CD8-positive, alpha-beta T cell (primary cell): ENCODE measurements at places on chromosomes 7 and 10.

GRCh38 chr7:113040849-113041248 is 45.8 kb downstream of the GPR85 start:
- no peak for DNase-seq

- DNase-seq: no peak
These were observed 900.1 kb downstream of the TYW1 start for GRCh38 chr7:67896721-67897120.

GRCh38 chr7:47605816-47606575 is 24.1 kb upstream of the TNS3 start:
- DNase-seq: no peak

- no peak for DNase-seq
These were observed 193.3 kb upstream of the KCND2 start for GRCh38 chr7:120079704-120080103.

DNA sequence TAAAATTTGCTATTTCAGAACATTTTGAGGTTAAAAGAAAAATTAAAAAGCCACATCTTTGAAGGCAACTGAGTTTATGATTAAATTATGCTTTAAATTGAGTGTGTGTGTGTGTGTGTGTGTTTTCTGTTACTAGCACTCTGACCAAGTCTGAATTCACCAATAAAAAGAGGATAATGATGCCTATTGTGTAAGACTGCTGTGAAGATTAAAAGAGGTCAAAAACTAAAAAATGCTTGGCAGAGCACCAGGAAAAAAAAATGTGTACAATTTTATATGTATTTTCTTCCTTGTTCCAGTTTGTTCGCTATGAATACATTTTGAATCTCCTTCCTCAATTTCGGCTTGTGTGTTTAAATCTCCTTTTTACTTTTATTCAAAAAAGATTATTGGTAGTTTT is 316.6 kb upstream of the MAGI2 start:
- no peak for DNase-seq

DNA sequence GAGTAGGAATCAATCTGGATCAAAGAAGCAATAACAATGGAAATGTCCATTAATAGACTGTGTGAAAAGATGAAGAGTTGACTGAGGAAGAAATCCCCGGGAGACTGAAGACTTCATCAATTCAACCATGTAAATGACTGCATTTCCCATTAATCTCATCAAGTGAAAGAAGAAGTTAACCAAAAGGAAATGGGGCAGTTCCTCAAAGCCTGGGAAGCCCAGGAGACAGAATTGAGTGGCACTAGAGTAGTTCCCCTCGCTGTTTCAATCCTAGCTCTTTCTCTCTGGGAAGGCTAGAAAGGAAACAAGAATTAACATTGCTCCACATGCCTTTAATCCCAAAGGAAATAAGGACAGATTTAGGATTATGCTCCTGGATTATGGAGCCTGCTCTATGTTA is 4.8 kb upstream of the OR6V1 start:
- DNase-seq: no peak
